ENCODE measurements at places on chromosomes 6 and 20.

- no peak for DNase-seq
Measured at GRCh38 chr6:30002871-30003270, 58.2 kb upstream of the POLR1H start.

- DNase-seq, result no peak
Measured at GRCh38 chr6:52362443-52363227, 684 bp downstream of the PAQR8 start.

DNA sequence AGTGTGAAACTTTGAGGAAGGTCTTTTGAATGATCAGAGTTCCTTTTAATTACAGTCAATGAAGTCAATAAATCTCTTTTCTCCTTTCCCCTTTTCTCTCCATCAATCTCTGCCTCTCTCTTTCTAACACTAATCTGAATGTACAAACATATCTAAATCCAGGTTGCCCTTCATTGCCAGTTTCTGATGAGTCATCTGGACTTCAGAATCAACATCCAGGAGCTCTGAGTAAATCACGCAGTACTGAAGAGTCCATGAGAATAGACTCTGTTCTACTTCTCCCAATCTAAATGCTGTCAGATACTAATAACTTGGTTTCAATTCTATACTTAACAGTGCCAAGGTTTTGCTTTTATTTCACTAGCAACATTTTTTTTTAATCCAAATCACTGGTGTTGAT, 238.7 kb upstream of the THEMIS start:
- no peak for DNase-seq

DNA sequence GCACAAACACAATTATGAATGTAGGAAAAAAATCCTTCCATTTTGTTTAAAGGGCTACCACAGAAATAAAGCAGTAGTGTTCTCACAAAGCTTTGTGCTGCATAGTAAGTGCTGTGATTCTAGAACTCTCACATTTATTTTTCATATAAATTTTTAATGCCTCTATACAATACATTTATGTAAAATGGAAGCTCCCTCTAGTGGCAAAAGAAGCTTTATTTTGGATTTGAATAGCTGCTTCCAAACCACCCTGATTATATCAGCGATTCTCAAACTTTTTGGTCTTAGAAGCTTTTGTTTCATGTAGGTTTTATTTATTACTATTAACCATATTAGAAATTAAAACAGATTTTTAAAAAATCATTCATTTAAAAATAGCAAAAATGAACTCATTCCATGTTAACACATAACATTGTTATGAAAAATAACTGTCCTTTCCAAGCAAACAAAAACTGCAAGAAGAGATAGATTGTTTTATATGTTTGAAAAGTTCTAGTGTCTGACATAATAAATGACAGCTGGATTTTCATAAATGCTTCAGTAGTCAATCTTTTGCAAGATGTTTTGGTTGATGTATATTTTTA, 38.4 kb downstream of the HS3ST5 start:
- peak; percentile 45 for DNase-seq

DNA sequence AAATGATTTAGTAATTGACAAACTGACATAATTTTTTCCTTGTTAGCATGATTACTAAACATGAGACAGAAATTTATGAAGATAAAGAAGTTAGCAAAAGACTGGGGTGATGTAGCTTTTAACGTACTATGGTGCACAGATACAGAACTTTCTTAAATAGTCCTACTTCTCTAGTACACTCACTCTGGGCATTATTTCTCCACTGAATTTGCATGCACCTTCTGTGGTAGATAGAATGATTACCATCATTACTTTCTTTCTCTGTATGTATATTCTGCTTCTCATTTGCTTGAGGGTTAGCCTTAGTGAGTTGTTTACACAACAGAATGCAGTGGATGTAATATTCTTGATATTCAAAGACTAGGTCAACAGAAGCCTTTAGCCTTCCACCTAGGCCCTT, 173.1 kb upstream of the EPHA7 start:
- no peak for DNase-seq

- DNase-seq, result no peak
Measured at GRCh38 chr6:97947841-97948240, 664.8 kb upstream of the MMS22L start.

- DNase-seq, result no peak
Measured at GRCh38 chr20:57241363-57241991, 25.0 kb downstream of the BMP7 start.

DNA sequence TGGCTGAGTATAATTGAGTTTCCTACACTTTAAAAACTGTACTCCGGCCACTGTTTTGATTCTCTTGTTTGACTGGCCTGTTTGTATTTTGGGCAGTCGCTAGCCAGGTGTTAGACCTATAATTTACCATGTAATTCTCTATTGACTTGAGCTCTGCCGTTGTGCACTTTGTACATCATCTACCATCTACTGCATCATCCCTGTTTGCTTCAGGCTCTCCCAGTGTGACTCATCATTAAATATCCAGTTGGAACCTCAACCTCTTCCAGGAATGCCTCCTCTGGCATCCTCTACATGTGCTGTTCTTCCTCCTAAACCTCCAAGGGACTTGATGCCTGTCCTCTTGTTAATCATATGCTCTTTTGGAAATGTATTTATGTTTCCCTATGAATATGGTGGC, 72.3 kb downstream of the FARS2 start:
- no peak for DNase-seq

DNA sequence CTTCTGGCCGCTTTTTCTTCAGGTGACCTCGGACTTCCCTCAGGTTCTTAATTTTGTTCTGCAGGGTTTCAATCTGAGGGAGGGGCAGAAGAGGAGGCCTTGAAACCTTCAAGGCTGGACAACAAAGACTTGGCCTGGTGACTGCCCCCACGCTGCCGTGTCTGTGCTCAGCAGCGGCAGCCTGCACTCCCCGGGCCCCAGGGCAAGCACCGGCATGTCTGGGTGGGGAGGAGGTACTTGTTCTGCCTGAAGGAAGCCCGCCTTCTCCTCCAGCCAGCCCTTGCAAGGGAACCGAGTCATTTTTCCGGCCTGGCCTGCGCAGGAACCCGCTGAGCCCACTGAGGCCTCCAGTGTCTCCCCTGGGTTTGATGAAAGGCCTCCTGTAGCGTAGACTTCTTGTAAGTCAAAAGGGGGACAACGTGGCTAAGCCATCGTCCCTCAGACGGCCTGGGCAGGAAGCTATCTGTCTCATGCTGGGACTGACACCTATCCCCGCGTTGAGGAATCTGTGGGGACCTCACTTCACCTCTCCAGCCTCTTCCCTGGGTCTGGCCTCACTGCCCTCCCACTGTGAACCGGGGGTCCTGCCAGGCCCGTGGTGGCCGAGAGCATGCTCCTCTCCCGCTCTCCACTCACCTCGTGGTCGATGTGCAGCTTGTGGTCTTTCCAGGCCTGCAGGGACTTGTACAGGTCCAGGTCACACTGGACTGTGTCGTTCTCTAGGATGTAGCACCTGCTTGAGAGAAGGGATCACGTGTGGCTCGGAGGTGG, 119.9 kb downstream of the SULF2 start:
- no peak for DNase-seq

DNA sequence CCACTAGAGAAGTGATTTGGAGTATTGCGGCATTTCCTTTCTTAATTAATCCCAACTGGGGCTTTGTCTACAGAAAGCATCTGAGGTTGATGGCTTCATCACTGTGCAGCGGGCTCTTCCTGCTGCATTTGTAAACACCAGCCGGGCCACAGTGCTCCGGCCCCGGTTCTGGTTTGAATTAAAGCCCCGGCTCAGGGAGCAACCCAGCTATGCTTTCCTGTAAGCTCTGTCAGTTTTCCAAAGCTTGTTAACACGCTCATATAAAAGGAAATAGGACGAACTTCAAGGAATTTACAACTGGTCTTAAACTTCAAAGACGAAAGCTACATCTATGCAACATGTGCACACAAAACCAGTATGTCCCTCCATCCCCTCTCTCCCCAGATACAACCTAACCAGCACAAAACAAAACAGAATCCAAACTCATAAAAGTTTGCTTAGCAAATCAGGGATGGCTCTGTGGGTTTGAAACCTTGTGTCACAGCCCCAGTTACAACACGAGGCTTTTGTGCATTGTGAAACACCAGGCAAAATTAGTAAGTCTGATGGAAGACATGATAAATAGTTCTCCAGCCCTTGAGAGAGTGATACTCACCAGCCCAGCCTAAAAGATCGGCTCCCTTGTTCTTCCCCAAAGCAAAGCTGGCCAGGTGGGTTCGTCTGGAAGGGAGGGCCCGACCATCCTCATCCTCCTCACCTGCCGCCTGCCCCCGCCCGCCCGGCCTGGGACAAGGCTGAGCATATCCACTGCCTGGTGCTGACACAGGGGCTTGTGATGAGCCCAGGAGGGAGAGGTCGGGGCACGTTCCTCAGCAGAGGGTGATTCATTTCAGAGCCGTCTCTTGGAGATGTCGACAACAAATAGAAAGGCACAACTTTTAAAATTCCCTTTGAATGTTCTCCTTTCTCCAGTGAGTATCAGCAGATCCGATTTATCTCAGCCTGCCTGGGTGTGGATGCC, 197.9 kb downstream of the TFAP2C start:
- DNase-seq, result no peak

- DNase-seq, result no peak
Measured at GRCh38 chr20:16533502-16533901, 39.7 kb downstream of the KIF16B start.

DNA sequence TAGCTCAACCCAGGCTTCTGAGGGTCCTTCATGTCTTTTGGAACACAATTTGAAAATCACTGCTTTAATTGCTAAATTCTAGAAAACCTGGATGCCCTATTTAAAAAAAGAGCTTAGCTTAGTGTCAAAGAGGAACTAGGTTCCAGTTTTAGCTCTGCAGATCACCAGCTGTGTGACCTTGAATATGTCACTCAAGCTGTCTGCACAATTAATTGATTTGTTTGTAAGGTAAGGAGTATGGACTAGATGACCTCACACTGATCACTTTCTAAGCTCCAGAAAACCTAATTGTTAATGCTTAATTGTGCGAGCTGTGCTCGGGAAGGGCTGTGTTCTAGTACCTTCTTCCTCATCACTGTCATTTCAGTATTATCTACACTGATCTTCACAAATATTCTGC, 26.2 kb downstream of the UTRN start:
- no peak for DNase-seq

- no peak for DNase-seq
Measured at GRCh38 chr6:113304116-113304515, 553.0 kb upstream of the MARCKS start.

DNA sequence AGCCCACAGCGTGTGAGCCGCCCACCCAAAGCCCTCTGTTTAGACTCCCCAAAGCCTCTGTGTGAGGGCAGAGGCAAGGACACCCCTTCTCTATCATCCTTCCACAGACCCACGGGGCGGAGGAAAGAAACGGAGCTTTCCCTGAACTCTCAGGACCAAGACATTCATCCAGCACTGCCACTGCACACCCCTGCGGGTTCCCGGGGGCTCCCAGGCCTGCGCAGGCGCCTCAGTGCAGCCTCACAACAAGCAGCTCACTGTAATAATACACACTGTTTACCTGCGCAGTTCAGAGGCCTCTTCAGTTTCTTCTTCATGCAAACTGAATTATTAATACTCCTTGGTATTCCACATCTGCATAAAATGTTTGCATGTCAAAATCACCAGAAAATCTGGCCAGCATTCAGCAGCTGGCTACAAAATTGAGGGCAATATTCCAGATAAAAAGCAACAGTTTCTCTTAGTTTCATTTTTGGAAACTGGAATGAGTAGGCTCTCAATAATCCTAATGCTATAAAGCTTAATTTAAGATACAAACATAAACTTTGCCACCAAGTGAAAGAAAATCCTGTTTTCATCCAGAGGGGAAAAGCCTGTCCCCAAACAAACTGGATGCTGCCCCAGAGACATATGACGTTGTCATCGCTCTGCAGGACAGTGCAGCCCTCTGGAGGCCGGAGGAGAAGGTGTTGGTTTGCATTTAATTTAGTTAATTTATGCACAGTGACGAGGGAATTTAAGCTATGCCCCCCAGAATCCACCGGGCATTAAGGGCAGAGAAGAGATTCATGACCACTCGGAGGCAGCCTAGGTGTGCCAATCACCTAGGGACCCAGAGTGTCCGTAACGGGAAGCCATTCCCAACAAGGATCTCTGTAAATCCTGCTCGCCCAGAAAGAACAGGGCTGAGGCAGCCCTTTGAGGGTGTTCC, 45.3 kb downstream of the NINL start:
- DNase-seq, result no peak

- no peak for DNase-seq
Measured at GRCh38 chr6:151719070-151719469, 88.4 kb upstream of the ESR1 start.

GRCh38 chr20:46307139-46307998, 929 bp downstream of the CDH22 start:
- DNase-seq, result no peak

DNA sequence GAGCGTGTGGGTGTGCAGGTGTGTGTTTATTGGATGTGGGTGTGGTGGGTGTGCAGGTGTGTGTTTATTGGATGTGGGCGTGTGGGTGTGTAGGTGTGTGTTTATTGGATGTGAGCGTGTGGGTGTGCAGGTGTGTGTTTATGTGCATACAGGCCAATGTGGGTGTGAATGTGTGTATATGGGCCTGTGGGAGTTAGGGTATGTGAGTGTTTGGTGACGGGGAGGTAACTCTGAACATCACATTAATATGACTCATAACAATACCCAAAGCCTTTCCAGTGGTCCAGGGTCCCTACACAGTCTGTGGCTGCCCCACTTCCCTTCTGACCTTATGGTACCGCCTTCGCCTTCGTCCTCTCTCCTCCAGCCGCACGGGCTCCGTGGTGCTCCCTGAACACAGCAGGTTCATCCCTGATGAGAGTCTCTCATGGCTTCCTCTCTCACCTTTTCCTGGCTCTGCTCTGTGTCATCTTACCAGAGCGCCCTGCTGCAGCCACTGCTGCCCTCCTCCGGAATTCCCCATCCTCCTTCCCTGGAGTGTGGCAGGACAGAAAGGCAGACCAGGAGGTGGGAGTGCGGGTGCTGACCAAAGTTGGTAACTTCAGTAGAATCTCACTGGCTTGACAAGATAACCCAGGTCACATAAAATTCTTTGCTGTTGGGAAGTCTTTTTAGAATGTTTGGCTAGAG, 80.0 kb downstream of the SLC2A10 start:
- no peak for DNase-seq

Measured in amniotic stem cell (primary cell).